ENCODE measurements at places on chromosomes 4 and X.

DNA sequence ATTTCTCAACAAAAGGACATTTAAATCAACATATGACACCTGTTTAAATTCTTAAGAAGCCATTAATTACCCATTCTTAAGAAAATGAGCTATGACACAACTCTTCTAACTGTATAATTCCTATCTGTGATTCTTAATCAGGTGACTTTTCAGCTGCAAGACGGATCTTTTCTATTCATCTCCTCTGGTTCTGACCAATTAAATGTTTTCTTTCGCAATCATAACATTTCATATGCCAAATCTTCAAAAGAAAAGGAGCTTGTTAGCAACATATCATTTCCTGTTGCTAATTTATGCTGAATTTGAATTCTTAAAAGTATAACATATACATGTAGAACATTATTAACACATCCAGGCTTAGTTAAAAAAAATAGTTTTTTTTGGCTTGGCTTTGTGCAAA is 62.5 kb downstream of the SEL1L3 start:
- DNase-seq: no peak

- DNase-seq: no peak
Measured at GRCh38 chr4:88661739-88662138, 35.9 kb downstream of the NAP1L5 start.

- DNase-seq: no peak
Measured at GRCh38 chr4:145602129-145602760, 16.9 kb upstream of the MMAA start.

DNA sequence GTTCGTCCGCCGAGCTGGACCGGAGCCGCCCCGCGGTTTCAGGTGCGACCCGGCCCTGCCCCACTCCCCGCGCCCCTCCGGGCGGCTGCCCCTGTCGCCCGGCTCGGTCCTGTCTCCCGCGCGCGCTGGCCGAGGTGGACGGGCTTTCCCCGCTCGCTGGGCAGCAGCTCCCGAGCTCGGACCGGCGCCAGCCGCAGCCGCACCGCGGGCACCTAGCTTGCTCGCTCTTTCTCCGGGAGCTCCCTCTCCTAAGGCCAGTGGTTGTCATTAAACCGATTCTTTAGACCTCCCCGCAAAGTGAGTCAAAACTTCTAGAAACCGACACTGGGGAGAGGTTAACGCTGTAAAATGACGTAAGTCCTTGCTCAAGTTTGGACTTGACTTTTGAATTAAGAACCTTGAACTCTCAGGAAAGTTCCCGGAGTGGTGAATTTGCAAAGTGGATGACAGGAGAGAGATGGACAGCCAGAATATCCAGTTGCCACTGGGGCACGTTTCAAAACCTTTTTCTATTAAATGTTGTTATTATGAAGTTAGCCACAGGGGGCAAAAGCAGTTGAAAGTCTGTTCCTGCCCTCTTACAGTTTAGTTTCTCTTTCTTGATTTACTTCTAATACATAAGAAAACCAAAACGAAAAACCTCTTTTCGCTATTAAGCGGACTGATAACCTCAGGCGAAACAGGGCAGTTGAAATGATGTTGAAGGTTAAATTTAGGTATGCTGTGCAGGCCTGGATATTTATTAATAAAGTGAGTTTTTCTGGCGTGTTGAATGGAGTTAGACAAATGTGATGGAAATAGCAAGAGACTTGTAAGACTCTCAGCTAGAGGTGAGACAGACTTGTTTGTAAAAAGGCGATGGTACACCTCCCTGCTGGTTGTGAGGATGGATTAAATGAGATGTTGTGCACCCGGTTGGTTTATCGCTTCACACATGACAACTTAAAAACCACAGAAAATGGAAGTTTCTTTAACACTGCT is 847 bp downstream of the PI4K2B start:
- DNase-seq: peak; percentile 12

DNA sequence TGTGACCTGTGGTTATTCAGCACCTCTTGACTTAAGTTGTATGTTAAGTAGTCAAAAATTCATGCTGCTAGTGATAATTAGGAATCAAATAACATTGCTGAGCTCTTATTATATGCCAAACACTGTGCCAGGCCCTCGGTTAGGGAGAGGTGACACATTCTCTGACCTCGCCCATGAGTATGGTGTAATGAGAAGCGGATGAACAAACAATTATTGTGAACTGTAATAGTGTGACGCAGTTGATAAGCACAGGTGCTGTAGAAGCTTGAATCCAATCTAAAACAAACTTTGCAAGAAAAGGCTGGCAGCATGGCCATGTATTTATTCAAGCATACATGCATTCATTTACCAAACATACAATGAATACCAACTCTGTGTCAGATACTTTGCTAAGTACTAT is 303.5 kb upstream of the HS3ST1 start:
- no peak for DNase-seq

DNA sequence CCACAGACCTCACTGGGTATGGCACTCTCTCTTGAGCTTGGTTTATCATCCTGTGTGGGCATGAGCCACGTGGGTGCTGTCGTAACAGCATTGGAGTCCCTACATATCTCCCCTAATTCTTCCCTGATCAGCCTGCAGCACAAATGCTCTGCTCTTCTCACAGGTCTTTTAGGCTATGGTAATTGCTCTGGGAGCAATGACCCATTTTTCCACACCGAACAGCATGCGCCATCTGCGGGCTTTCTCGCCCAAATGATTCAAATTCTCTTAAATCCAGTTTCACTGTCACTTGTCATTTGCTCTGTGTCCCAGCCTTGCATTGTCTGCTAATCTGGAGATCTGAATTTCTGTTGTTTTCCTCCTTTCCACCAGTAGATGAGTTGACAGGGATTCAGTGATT is 48.9 kb upstream of the GATB start:
- no peak for DNase-seq

All from NCI-H1417 treated with DMSO at 0.1 percent for 48 hours (cell line).